GM06990 (cell line): ENCODE measurements at places on chromosomes 16 and 17.

DNA sequence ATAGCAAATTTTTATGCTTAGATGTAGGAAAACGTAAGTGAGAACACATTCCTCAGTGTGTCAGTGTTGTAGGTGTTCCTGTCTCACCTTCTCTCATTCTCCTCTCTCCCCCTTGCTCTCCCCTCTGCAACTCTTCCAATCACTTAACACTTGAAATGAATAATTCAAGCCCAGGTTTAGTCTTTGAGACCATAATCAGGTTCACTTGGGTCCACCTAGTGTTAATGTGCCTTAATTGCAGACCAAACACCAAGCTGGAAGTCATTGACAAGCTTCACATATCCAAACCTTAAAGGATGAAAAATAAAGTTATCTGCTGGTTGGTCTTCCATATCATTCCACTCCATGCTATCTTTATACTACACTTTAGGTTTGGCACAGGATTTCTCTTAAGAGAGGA lies 37.0 kb downstream of the STXBP4 start:
- DNase-seq: no peak

DNA sequence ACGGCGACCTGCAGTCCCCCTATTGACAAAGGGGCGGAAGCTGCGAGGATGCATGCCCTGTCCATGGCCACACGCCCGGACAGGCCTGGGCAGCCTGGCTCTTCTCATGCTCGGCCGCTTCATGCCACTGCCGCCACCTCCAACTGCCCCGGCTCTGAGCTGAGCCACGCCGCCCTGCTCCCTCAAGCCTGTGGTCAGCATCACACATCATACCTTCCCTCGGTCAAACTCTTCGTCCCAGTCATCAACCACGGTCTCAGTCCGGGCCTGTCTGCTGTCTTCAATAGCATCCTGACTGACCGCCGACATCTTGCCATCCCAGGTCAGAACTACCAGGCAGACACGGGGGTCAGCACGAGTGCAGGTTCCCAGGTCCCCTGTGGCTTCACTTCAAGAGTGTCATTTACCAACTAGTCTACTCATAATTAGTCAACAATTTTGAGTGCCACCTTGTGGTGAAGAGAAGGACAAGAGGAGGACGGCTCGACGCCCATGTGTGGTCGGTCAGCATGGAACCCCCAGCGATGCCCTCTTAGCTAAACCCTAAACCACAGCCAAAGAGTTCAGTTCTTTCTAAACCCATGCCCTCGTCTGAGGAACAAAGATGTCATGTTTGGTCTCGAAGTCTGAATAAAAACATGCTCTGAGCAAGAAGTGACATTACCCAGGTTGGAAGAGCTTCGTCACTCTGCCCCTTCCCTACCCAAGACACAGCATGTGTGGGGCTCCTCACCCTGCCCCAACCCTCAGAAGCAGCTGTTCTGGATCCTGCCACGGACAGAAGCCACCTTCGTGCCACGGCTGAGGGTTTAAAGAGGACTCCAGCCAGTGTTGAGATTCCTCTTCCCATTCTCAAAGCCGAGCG lies 16.9 kb upstream of the CYTH1 start:
- no peak for DNase-seq

DNA sequence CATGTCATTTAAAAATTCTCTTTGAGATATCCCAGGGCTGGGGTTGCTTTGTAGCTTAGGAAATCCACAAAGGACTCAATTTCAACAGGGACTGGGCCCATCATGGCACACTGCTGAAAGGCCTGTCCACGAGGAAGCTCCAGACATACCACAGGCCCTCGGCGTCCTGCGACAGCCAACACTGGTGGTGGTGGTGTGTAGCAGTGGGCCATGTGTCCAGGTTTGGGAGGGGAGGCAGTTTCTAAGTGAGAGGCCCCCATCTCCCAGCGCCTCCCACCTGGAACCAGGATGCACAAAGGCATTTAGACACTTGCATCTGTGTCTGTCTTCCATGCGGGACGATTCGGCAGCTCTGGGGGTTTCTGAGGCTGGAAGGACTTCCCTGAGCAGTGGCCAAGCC lies 65.2 kb upstream of the ZNF423 start:
- DNase-seq: no peak

DNA sequence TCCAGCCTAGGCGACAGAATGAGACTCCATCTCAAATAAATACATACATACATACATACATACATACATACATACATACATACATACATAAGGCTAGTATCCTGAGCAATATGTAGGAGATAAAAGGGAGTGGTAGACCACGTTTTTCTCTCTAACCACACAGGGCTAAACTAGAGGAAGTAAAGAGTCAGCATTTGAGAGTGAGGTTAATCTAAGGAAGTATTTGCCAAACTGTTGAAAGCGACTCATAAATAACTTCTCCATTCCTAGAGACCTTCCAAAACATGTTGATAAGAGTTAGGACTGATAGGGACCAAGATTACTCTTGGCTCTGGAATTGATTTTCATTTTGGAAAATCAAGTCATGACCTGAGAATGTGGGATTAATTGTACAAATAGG lies 68.9 kb downstream of the NEUROD2 start:
- DNase-seq: no peak

- DNase-seq: no peak
These were observed 9.9 kb upstream of the KRT19 start for GRCh38 chr17:41537990-41538389.

DNA sequence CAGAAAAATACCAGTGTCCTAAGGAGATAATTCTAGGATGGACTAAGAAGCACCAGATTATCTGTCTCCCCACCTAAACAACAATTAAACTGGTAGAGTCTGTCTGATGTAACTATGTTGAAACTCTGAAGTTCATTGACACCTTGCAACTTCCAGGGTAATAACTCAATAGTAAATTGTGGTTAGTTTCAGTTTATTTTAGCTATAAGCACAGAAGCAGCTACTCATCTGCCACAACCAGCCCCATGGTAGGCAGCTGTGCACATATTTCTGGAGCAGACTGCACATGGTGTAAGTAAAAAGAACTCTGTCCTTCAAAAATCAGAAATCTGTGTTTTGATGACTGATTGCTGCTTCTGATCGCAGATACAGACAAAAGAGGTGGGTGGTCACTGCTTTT lies 852.1 kb downstream of the CDH11 start:
- no peak for DNase-seq

GRCh38 chr17:77253611-77254051 lies 112.9 kb downstream of the SEC14L1 start:
- DNase-seq: no peak

DNA sequence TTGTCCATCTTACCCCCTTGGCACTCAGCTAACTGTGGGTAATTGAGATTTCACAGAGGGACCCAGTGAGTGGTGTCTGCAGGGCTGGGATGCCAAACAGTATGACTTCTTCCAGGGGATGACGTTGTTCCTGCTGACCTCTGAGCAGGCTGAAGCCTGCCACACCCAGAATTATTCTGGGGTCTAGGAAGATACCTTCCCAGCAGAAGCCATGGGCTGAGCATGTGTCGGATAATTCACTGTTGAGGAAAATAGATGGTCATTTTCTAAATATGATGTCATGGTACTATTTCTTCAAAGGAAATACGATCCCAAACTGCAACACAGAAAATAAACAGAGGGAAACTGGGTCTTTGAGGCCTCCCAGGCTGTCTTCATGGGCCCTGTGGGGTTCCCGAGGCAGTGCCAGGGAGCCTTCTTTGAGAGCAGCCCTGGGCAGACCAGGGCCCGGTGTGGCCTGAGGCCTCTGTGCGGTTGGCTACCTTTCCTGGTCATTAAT lies 17.4 kb downstream of the WNT9B start:
- DNase-seq: no peak

GRCh38 chr17:44907729-44908470 lies 7.4 kb downstream of the GFAP start:
- no peak for DNase-seq

DNA sequence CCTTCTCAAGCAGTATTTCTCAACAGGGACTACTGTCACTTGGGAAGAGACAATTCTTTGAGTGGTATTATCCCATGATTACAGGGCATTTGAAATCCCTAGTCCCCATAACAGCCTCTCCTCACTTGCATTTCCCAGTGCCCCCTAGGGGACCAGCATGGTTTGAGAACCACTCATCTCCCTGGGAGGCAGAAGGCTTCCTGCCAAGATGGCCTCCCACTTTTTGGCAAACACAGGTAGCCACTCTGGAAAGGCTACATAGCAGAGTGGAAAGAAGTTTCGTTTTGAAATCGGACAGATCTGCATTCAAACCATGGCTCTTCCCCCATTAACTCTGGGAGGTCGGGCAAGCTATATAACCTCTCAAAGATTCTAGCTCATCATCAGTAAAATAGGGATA lies 256.8 kb downstream of the XYLT1 start:
- DNase-seq: no peak
